ENCODE measurements at places on chromosomes 7 and 10.

DNA sequence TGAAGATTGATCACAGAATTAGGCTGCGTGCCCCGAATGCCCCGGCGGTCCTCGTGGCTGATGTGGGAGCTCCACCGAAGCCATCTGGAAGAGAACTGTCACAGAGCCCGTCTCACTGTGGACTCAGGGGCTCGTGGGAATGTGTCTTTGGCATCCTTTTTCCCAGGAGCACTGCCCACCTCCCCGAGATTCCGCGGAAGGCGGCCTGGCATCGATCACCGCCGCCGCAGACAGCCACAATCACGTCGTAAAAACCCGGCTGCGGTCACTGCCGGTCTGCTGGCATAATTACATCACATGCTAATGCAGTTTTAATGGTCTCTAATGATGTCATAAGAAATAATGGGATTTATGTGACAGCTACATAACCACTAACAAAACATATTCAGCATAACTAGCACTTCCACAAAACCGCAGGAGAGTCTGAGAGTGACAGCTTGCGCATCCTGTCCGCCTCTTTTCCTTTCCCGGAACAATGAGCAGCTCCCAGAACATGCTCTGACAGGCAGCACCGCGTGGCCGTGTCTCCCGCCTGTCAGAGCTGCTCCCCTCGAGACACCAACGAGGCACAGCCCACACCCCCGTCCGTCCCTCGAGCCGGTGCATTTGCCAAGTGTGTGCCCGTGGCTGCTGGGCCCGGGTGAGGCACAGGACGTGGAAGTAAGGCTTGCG is 490.0 kb downstream of the PTPRN2 start:
- DNase-seq = no peak

DNA sequence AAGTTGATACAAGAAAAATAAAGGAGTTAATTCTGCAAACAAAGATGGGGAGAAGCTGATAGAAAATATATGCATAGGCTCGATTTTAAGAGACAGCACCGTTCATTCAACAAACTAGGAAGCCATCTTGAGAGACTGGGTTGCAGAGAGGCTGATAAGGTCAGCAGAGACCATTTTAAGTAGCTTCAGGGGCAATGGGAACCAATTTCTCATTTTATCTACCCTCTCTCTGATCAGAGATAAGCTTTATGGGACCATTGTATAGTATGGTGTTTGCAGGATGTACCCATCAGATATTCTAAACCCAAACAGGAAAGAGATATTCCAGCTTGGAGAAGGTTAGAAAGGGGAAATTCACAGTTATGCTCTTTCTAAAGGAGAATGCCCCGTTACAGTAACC is 499.5 kb downstream of the SORCS3 start:
- DNase-seq = no peak

GRCh38 chr10:110919971-110920881 is 822 bp downstream of the SHOC2 start:
- peak; percentile 51 for DNase-seq

- no peak for DNase-seq
These were observed 400.7 kb upstream of the FOXK1 start for GRCh38 chr7:4281231-4281993.

DNA sequence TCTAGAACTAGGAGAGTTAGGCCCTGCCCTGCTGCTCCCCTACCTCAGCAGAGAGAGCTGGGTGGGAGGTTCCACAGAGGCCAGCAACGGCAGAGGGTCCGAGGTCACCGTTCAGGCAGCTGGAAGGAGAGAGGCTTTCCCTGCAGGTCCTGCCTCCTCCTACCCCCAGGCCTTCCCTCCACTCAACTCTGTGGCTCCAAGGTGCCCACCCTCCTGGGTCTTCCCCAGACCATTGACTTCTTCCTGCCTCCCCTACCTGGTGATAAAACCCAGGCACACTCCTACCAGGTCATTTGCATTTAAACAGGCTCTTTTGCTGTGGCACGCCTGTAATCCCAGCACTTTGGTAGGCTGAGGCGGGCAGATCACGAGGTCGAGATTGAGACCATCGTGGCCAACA is 515.3 kb upstream of the FOXK1 start:
- DNase-seq = no peak

GRCh38 chr7:26792006-26792405 is 72.4 kb downstream of the SKAP2 start:
- DNase-seq = no peak

DNA sequence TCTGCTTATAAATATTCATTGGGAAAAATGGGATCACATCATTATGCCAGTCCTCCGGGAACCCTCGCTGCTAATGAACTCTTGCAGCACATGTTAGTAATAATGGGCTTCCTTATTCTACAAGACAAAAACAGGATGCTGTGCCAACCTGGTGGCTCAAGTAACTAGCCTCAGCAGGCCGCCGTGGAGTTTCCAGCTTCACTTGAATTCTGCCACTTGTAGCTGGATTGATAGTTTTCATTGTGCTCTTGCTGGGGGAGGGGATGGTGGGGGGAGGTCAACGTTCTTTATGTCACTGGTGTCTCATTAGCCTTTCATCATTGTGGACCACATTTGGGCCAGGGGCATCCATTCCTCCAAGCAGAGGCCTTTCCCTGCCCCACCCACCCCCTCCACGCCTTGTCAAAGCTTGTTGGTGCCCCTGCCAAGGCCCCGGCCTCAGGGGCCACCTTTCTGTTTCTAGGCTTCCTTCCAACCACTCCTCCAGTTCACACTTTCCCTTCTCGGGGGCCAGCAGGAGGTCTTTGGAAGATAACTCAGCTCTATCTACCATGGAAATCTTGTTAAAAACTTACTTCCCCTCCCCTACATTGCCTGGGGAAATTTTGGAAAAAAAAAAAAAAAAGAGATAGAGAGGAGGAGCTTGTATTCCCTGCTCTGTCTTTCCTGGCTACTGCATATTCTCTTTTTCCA is 153.9 kb downstream of the BMPER start:
- no peak for DNase-seq

GRCh38 chr7:135934651-135935050 is 42.5 kb downstream of the MTPN start:
- DNase-seq = no peak

GRCh38 chr10:73209705-73210104 is 37.4 kb downstream of the DNAJC9 start:
- DNase-seq = no peak

GRCh38 chr7:3386423-3387190 is 85.6 kb downstream of the SDK1 start:
- DNase-seq = no peak

- DNase-seq = no peak
These were observed 5.9 kb downstream of the DUSP5 start for GRCh38 chr10:110503528-110504110.

DNA sequence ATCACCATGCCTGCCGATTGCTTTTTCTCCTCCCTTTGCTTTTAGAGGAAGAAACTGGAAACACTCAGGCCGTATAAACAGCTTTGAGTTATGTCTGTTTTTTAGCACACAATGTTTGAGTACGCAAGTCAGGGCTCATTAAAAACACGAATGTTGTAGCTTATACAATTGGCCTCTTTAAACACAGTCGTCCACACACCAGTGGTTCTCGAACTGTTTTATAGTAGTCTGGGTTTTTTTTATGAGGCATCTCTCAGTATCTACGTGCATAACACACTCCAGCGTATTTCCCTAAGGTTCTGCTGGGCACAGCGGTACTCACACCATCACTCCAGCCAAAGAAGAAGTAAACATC is 13.4 kb upstream of the CARD11 start:
- no peak for DNase-seq

DNA sequence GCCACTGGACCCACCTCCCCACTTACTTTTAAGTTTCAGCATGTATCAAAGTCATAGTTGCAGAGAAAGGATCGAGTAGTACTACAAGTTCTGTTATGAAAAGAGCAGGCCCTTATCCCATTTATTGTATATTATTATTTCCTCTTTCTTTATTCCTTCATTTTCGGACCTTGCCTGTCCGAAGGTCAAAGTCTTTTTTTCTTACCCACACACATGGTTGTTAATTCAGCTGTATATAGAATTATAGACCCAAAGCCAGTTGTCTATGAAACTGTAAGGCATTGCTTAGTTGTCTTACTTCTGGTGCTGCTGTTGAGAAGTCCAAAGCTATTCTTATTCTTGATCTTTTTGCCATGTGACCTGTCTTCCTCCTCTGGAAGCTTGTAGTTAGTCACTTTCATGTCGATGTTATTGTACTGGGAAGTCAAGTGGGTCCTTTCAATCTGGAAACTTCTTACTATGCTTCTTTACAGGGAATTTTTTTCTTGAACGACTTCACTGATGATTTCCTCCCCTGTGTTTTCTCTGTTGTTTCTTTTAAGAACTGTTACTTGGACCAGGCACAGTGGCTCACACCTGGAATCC is 8.3 kb downstream of the NUDT5 start:
- no peak for DNase-seq

DNA sequence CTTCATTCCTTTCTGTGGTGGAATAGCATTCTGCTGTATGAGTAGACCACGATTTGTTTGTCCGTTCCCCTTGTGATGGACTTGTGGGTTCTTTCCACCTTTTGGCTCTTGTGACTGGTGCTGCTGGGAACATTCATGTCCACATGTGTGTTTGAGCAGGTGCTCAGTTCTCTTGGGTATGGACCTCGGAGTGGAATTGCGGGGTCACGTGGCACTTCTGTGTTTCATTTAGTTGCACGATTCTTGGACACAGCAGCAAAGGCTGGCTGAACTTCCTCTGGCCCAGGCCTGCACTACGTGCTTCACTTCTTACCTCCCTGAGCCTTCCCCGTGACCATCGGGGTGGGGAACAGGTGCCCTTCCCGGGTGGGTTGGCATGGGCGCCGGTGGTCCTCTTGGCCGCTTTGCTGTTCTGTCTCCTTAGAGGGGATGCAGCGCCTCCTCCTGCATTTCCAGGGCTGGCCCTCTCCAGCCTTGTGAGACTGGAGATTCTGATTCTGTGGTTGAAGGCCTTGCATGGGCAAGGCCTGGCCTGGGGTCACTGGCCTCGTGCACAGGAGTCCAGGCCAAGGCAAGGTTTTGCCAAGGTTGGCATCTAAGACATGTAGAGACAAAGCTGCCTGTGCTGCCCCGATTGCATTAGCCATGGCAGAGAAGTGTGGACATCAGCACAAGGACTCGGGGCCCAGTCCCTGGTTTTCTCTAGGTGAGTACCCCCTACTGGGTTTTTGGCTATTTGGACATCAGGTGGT is 25.1 kb downstream of the DOCK1 start:
- no peak for DNase-seq

DNA sequence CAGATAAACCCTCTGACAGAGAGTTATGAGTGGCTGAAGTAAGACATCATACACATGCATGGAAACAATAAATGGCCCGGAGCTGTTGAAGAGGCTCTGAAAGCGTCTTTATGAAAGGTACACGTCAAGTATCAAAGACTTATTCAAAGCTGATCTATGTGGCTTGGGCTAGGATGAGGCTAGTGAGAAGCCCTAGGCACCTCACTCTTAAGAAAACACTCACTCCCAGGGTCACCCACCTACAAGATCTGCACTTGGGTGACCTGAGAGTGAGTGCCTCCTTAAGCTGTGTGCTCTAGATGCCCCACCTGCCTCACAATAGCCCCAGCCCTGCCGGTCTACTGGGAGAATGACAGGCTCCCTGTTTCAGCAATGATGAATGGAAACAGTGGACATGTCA is 1.1 kb upstream of the GIMAP1 start:
- no peak for DNase-seq

DNA sequence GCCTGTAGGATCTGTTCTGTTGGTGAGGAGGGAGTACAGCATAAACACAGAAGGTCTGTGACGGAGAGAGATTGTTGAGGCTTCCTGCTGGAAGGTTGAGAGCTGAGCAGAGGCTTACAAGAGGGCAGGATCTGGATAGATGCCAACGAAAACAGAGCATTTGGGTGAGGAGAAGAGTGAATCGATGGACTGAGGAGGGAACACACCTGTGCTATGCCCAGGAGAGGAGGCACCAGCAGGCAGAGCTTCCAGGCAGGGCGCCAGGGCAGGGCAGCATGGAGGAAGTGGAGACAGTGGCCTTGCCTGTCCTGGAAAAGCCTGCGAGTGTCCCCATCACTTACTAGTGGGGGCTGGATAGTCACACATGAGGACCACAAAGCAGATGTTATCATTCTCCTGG is 282.9 kb downstream of the PAXIP1 start:
- no peak for DNase-seq

DNA sequence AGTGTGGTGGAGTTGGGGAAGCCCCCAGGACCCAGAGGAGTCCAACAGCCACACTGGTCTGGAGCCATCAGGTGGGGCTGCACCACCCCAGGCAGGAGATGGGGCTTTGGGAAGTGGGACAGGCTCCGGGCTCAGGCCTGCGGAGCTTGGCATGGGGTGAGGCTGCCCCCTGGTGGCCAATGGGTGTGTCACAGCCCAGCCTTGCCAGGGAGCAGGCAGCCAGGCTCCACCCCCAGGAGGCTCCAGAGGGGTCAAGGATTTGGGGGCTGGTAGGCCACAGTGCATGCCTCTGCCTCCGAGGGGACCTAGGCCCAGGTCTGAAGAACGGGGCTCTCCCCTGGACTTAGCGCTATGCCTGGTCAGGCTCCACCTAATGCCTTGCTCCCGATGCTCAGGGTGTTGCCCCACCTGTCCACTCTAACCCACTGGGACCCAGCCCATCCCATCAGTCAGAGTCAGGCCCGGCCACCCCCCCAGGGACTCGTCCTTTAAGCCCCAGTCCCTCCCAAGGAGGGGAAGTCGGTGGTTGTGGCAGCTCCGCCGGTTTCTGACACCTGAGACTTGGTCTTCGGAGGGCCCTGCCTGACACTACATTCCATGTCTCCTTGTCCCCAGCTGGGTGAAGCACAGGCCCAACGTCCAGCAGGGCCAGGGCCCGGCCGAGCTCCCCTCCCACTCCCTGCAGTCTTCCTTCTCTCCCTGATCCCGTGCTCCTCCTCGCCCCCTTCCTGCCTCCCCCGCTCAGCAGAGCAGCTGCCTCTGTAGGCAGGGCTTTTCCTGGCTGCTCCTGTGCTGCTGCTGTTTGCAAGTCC is 11.3 kb upstream of the SAMD8 start:
- DNase-seq = peak; percentile 75

GRCh38 chr10:121709675-121710073 is 111.4 kb upstream of the FGFR2 start:
- no peak for DNase-seq

DNA sequence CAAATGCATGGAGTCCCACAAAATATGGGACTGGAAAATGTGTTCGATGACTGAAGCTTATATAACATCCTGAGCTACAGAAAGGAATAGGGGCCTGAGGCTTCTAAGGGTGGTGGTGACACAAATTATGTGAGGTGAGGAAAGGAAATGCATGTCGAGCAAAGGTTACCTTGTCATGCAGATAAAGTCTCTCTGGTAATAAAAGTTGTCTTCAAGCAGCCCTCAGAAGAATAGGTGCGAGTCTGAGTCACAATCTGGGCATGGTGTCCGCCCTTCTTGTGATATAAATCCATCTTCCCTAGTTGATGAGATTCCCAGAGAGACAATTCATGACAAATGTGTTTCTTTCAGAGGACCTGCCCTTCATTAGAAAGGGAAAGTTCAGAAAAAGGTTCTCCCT is 985.2 kb upstream of the C7orf33 start:
- no peak for DNase-seq
